ENCODE measurements at places on chromosomes 16 and 17. TPM values are rescaled to one million over a fixed set of nuclear protein-coding genes. Genes with fewer than 3 reads are reported as not detected.

Gene ASGR1
- total RNA-seq = 0.58 TPM

Gene HAP1
- 0.09 TPM for total RNA-seq

Gene TVP23A
- total RNA-seq = 0.04 TPM

Gene MEOX1
- total RNA-seq = not detected

Gene RPS6KB1
- total RNA-seq = 37.9 TPM

Gene C17orf113
- total RNA-seq = 1.1 TPM

Gene CRHR1
- not detected for total RNA-seq

Gene PLLP
- 0.42 TPM for total RNA-seq

Gene OR1A1
- total RNA-seq = not detected

Gene CCDC92B
- not detected for total RNA-seq

Gene GCSH
- 89.7 TPM for total RNA-seq

- no peaks in the 10 kb centered on the region for H3K36me3 ChIP-seq
- H3K4me3 ChIP-seq = no peak overlapping the region
- no peak overlapping the region for H3K27ac ChIP-seq
- DNase-seq = peak; percentile 74
- H3K27me3 ChIP-seq = peaks cover 24% of the 10 kb centered on the region
These were observed 25.8 kb downstream of the SRCIN1 start for GRCh38 chr17:38579934-38580333.

GRCh38 chr16:30567160-30567990, 4.1 kb downstream of the ZNF688 start:
- H3K27ac ChIP-seq = no peak overlapping the region
- H3K4me1 ChIP-seq = peaks cover 25% of the 10 kb centered on the region
- H3K4me3 ChIP-seq = no peak overlapping the region
- H3K27me3 ChIP-seq = no peaks in the 10 kb centered on the region
- no peaks in the 10 kb centered on the region for H3K36me3 ChIP-seq

DNA sequence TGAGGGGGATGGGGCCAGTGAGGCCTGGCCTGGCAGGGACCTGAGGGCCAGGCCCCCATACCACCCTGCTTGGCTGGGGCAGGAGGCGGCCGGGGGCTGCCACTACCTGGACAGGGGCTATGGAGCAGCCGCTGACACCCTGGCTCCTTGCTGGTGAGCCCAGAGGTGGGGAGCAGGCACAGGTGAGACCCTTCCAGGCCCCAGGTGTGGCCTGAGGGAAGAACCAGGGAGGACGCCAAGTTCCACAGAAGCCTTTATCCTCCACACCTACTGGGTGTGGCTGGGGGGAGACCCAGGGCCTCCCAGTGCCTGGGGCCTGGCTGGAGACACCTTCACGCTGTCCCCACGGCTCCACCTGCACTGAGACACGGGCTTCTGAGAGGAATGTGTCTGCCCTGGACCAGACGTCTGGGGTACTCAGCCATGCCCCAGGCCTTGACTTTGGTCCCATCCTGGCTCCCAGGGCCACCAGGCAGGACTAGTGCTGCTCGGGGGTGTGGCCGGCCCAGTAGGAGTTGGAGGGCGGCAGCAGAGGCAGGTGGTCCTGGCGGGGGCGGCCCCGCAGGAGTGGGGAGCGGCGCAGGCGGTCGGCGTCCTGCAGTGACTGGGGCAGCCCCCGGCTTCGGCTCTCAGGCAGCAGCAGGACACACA, 4.7 kb downstream of the SLC22A31 start:
- H3K4me3 ChIP-seq = no peak overlapping the region
- no peak overlapping the region for H3K27ac ChIP-seq
- H3K36me3 ChIP-seq = no peaks in the 10 kb centered on the region
- no peak for DNase-seq
- H3K4me1 ChIP-seq = no peaks in the 10 kb centered on the region

DNA sequence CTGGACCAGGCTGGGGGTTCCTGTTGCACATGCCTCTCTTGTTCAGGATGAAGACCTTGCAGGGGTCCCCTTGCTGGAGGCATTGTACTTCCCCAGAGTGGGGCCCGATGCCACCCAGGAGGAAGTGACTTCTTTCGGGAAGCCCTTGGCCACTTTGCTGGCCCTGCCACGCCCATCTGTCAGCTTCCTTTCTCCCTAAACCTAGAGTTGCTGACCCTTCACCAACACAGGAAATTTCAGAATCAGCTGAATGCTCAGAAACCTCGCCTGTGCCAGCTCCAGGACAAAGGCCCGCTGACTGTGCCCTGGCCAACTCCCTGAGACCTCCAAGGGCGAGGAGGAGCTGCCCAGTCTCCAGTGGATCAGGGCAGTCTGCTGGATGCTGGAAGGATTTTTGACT, 26.7 kb downstream of the WNT9B start:
- H3K27ac ChIP-seq = no peak overlapping the region
- peaks cover 6% of the 10 kb centered on the region for H3K27me3 ChIP-seq
- no peaks in the 10 kb centered on the region for H3K4me1 ChIP-seq
- H3K4me3 ChIP-seq = no peak overlapping the region
- no peaks in the 10 kb centered on the region for H3K36me3 ChIP-seq

- no peaks in the 10 kb centered on the region for H3K27me3 ChIP-seq
- no peak overlapping the region for H3K4me3 ChIP-seq
- H3K27ac ChIP-seq = no peak overlapping the region
These were observed 15.6 kb downstream of the PMP22 start for GRCh38 chr17:15249487-15249886.

DNA sequence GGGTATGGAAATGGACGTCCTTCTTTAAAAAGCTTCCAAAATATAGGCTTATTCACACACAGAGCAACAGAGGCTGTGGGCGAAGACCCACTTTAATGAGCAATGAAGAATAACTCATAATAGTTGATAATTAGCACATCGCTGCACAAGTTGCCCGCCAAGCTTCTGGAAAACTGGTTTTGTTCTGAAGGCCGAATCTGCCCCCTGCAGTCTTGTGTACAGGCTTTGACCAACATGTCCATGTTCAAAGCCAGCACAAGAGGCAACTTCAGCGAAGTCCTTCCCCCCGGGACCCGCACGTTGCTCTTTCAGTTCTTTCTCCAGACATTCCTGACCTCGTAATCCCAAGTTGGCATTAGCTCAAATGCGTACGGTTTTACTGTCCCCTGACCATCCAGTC, 73.3 kb downstream of the IRX5 start:
- H3K4me3 ChIP-seq = no peak overlapping the region
- H3K27me3 ChIP-seq = peaks cover 45% of the 10 kb centered on the region
- no peak for DNase-seq
- H3K27ac ChIP-seq = no peak overlapping the region
- H3K4me1 ChIP-seq = 0 out of 3 replicates have a peak, but pooled peaks cover 3% of the 10 kb centered on the region

GRCh38 chr16:54873071-54873470, 57.6 kb upstream of the IRX5 start:
- H3K36me3 ChIP-seq = peaks cover 29% of the 10 kb centered on the region
- no peaks in the 10 kb centered on the region for H3K4me1 ChIP-seq
- no peak for DNase-seq

DNA sequence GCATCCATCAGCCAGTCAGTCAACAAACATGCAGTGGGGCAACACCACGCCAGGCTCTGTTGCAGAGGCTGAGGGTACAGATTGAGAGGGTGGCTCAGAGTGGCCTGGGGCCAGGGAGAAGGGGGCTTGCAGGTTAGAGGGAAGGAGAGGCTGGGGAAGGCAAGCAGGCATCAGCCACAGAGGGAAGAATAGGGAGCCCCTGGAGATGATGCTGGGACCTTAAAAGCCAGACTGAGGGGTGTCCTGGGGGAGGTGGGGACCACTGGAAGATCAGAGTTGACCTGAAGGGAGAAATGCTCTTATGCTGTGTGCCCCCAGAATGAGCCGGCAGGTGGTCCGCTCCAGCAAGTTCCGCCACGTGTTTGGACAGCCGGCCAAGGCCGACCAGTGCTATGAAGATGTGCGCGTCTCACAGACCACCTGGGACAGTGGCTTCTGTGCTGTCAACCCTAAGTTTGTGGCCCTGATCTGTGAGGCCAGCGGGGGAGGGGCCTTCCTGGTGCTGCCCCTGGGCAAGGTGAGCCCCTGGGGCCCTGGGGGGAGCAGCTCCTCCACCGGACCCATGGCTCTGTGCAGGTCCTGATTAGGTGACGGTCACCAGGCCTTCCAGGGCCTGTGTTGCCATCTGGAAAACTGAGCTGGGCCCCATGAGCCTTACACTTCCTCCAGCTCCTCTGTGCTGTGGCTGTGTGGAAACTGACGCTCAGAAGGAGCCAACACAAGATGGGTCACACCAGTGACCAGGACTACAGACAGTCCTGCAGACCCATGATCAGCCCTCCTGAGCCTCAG, 1.7 kb downstream of the CORO1A start:
- no peak overlapping the region for H3K4me3 ChIP-seq
- H3K4me1 ChIP-seq = peaks cover 58% of the 10 kb centered on the region
- H3K36me3 ChIP-seq = 0 out of 3 replicates have a peak, but pooled peaks cover 3% of the 10 kb centered on the region
- peak overlapping the region; percentile 61 for H3K27ac ChIP-seq
- H3K27me3 ChIP-seq = no peaks in the 10 kb centered on the region

DNA sequence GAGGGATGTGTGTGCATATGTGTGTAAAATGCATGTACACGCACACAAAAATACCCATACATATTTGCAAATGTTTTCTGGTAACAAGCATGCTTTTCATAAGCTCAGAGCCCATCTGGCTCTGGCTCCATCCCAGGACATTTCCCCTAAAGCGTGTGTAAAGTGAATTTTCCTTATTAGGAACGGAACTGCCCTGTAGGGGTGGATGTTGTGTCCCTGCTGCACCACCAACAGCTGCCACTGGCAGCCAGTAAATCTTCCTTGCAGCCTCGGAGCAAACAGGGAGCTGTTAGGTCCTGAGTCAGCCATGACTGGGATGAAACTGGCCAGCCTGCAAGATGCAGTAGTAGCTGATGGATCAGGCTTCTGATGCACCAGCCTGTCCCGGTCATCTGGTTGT, 393.5 kb downstream of the UTP18 start:
- H3K4me1 ChIP-seq = no peaks in the 10 kb centered on the region
- H3K36me3 ChIP-seq = no peaks in the 10 kb centered on the region
- no peak for DNase-seq
- H3K4me3 ChIP-seq = no peak overlapping the region

- peaks cover 9% of the 10 kb centered on the region for H3K4me1 ChIP-seq
- DNase-seq = no peak
- H3K4me3 ChIP-seq = no peak overlapping the region
- H3K27me3 ChIP-seq = no peaks in the 10 kb centered on the region
- no peak overlapping the region for H3K27ac ChIP-seq
These were observed 9.8 kb downstream of the NTHL1 start for GRCh38 chr16:2037647-2038381.

GRCh38 chr17:68732301-68732749, 131.2 kb upstream of the FAM20A start:
- no peaks in the 10 kb centered on the region for H3K27me3 ChIP-seq
- H3K36me3 ChIP-seq = no peaks in the 10 kb centered on the region

DNA sequence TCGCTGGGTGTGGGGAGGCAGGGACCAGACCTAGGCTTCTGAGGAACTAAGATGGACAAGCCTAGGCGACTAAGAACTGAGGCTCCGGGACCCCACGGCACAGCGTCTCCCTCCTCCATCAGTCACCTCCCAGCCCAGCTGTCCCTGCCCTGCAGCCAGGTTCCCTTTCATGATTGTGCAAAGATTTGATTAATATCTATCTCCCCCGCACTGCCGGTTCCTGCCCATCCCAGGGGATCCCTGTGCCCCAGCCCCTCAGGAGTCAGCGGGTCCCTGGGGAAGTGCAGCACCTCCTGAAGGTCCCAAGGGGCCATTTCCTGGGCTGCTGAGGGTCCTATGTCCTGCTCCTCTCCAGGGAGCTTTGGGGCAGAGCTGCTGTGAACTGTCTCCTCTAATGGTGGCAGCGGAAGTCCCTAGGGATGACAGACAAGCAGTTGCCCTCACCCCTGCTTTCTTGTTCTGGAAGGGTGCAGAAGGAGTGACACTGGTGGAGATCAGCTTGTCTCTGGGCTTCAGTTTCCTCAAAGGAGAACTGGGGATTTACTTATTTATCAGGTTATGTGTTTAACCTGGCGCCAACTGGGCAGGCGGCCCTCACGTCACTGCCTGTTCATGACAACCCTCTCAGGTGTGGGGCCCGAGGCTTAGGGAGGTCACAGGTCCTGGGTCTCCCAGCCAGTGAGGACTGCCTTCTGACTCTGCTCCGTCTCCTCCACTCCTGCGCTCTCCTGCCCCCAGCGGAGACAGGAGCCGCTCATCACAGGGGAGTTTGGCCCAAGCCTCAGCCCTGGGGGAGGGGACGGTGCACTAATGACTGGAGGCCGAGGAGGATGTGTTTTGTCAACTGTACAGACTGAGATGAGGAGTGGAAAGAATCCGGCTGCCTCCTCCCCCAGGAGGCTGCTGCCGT, 1.9 kb upstream of the C16orf74 start:
- no peaks in the 10 kb centered on the region for H3K36me3 ChIP-seq
- H3K27ac ChIP-seq = no peak overlapping the region
- H3K4me3 ChIP-seq = no peak overlapping the region
- H3K27me3 ChIP-seq = peaks cover 40% of the 10 kb centered on the region
- H3K4me1 ChIP-seq = no peaks in the 10 kb centered on the region

GRCh38 chr16:87443016-87443415, 49.8 kb downstream of the ZCCHC14 start:
- H3K27ac ChIP-seq = no peak overlapping the region
- no peak for DNase-seq
- peaks cover 13% of the 10 kb centered on the region for H3K36me3 ChIP-seq
- H3K4me1 ChIP-seq = no peaks in the 10 kb centered on the region

GRCh38 chr17:8480011-8480976, 44.6 kb downstream of the NDEL1 start:
- H3K27ac ChIP-seq = no peak overlapping the region
- H3K27me3 ChIP-seq = no peaks in the 10 kb centered on the region
- no peak overlapping the region for H3K4me3 ChIP-seq
- DNase-seq = no peak
- peaks cover 98% of the 10 kb centered on the region for H3K36me3 ChIP-seq
- H3K4me1 ChIP-seq = no peaks in the 10 kb centered on the region

DNA sequence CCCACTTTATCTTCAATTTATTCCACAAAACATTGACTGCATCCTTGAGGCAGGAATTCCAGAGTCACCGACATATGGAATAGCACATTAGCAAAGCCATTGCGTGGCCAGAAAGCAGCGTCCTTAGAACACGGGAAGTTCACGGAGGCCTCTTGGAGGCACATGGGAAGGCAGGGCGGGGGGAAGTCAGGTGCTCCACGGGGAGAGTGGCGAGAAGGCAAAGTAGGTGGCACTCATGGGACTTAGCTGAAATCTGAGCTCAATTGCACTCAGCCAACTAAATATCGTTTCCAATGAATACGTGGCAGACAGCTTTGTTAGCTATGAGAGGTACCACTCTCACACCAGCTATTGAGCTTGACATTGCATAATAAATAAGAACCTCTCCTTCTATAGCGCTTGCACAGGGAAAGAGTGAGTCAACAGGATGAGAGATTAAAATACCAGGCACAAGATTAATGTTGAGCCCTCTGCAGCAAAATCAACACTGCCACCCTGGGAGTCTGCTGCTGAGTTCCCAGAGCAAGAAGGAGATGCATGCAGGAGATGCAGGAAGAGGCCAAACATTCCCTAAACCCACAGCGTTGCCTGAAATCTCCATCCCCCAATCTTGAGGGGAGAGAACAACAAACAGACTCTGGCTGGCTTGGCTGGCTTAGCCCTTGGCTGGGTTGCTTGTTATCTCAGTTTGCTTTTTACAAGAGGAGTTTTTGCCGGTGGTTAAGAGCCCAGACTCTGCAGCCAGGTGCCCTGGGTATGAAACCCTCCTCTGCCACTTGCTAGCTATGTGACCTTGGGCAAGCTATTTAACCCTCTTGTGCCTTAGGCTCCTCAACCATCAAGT, 28.8 kb downstream of the ABCC12 start:
- peaks cover 8% of the 10 kb centered on the region for H3K27me3 ChIP-seq
- H3K4me1 ChIP-seq = peaks cover 12% of the 10 kb centered on the region
- H3K4me3 ChIP-seq = no peak overlapping the region
- no peak for DNase-seq
- H3K36me3 ChIP-seq = no peaks in the 10 kb centered on the region
